ENCODE measurements at places on chromosomes 2 and 18.

- peak; percentile 41 for DNase-seq
Observed at GRCh38 chr2:187842978-187843847, 289.0 kb upstream of the TFPI start.

- no peak for DNase-seq
Observed at GRCh38 chr18:29823671-29824070, 1218.9 kb downstream of the DSC3 start.

GRCh38 chr2:238065071-238065846 lies 4.5 kb downstream of the SCLY start:
- no peak for DNase-seq

GRCh38 chr2:71281950-71282349 lies 49.6 kb upstream of the ZNF638 start:
- DNase-seq: no peak

GRCh38 chr2:7594211-7594610 lies 677.0 kb downstream of the RNF144A start:
- peak; percentile 88 for DNase-seq

GRCh38 chr2:231384970-231385369 lies 10.5 kb upstream of the B3GNT7 start:
- no peak for DNase-seq

GRCh38 chr2:143522699-143523098 lies 393.5 kb downstream of the ARHGAP15 start:
- no peak for DNase-seq

- DNase-seq: no peak
Observed at GRCh38 chr2:208354964-208355381, 51.6 kb upstream of the PTH2R start.

DNA sequence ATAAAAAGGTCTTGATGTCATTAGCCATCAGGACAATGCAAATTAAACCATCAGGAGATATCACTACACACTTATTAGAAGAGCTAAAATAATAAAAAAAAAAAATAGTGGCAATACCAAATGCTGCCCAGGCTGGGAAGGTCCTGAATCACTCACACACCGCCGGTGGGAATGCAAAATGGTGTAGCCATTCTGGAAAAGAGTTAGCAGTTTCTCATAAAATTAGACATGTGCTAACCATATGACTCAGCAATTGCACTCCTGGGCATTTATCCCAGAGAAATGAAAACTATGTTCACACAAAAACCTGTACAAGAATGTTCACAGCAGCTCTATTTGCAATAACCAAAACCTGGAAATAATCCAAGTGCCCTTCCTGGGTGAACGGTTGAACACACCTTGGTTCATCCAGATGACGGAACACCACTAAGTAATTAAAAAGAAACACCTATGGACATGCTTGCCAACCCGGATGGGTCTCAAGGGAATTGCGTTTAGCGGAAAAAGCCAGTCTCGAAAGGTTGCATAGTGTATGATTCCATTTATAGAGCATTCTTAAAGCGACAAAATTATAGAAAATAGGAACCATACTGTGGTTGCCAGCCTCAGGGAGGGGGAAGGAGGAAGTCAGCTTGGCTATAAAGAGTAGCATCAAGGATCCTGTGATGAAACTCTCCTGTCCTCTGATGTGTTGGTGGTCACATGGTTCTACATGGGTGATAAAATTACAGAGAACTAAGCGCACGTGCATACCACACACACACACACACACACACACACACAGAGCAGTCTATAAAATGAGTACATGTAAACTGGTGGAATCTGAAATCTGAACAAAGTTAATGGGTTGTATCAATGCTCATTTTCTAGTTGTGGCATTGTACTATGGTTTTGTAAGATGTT lies 4.6 kb downstream of the MBP start:
- peak; percentile 51 for DNase-seq

GRCh38 chr18:2889761-2890192 lies 43.0 kb downstream of the EMILIN2 start:
- no peak for DNase-seq

DNA sequence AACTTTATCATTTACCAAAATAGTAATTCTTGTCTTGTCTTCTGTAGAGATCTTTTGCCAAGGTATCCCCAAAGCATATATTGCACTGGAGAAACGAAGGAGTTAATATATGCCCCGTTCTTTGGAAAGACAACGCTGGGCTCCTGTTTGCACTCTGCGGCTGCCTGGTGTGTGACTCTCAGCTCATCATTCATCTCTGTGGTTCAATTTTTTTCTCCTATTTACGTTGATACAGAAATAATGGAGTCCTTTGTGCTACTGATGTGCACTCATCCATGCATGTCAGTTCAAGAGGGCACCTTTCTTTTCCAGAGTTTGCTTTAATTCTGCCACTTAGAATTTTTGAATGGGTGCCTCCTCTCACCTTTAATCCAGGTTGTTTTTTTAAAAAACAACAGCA lies 655.5 kb downstream of the DCDC2C start:
- DNase-seq: no peak

- DNase-seq: no peak
Observed at GRCh38 chr2:134282629-134283400, 28.9 kb downstream of the MGAT5 start.

GRCh38 chr18:77123320-77124231 lies 9.0 kb downstream of the MBP start:
- no peak for DNase-seq

DNA sequence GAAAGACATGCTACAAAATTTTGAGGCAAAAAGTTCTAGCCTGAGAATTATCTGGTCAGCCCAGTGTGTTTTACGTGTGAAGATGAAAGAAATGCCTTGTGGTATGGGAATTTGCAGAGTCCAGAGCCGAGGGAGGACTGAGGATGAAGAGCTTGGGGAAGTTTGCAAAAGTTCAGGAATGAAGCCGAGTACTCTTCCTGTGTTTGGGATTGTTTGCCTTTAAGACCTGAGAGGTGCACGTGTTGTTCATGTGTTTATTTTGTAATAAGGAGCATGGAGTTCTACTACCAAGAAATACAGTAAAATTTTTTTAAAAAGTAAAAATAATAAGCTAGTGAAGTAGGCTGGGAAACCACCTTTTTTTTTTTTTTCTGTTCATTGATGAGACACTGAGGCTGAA lies 14.8 kb downstream of the SETBP1 start:
- no peak for DNase-seq

GRCh38 chr2:232327105-232328031 lies 51.2 kb upstream of the ALPP start:
- peak; percentile 20 for DNase-seq

- no peak for DNase-seq
Observed at GRCh38 chr2:165390875-165391274, 78.6 kb upstream of the CSRNP3 start.

- no peak for DNase-seq
Observed at GRCh38 chr2:134372141-134372540, 118.3 kb downstream of the MGAT5 start.

GRCh38 chr2:97931118-97931857 lies 64.5 kb downstream of the TMEM131 start:
- DNase-seq: no peak

DNA sequence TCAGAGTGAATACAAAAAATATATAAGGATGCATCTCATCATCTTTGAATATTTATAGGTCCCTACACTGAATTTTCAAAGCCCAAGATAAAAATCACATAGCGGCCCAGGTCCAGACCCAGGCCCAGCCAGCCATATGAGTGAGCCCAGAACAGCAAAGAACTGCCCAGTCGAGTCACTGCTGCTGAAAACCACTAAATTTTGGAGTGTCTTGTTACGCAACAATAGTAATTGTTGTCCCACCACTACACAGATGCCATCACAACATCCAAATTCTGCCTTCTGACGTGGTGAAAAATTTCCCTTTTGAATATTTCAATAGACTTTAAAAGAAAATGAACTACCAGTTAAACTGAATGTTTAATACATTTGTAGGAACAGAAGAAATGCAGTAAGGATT lies 5.7 kb downstream of the C18orf32 start:
- DNase-seq: no peak

DNA sequence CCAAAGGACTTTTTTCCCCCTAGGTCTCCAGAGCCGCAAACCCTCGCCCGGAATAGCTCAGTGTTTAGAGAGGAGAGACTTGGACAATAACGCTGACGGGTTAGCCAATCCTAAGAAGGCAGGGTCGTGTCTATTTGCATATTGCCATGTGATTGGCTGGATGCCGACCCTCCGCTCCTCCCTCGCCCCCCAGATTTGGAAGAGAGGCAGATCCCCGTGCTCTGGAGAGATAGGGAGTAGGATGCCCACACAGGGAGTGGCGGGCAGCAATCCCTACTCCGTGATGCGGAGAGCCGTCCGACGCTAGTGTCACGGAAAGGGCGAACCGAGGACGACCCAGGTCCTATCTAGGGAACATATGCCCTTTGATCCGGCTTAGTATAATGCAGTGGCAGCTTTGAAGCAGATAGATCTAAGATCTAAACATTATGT lies 1.4 kb downstream of the WNT6 start:
- peak; percentile 97 for DNase-seq

GRCh38 chr18:58721566-58722239 lies 50.4 kb downstream of the MALT1 start:
- no peak for DNase-seq

- DNase-seq: no peak
Observed at GRCh38 chr2:148202237-148202636, 181.3 kb downstream of the MBD5 start.

GRCh38 chr2:196703695-196704094 lies 64.2 kb downstream of the CCDC150 start:
- DNase-seq: no peak

DNA sequence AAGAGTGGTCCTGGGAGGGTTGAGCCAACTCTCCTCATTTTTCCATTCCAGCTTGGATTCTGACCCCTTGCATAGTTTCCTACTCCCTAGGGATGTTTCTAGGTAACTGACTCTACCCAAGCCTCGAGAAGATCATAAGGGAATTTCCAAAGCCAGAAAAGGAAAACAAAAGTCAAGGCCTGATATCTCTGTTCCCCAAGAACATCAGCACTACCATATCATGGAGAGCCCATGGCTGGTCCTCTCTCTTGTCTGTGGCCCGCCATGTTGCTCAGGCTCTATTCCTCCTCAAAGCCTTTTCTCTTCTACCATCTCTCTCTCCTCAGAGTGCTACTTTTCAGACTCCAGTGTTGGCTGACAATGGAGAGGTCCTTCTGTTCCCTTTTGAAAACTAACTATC lies 99.6 kb upstream of the KLF7 start:
- no peak for DNase-seq

GRCh38 chr2:49032126-49032525 lies 122.2 kb downstream of the FSHR start:
- peak; percentile 19 for DNase-seq

- DNase-seq: no peak
Observed at GRCh38 chr2:44184106-44184505, 15.4 kb downstream of the PPM1B start.

GRCh38 chr2:216404010-216404618 lies 8.2 kb upstream of the SMARCAL1 start:
- DNase-seq: peak; percentile 32

DNA sequence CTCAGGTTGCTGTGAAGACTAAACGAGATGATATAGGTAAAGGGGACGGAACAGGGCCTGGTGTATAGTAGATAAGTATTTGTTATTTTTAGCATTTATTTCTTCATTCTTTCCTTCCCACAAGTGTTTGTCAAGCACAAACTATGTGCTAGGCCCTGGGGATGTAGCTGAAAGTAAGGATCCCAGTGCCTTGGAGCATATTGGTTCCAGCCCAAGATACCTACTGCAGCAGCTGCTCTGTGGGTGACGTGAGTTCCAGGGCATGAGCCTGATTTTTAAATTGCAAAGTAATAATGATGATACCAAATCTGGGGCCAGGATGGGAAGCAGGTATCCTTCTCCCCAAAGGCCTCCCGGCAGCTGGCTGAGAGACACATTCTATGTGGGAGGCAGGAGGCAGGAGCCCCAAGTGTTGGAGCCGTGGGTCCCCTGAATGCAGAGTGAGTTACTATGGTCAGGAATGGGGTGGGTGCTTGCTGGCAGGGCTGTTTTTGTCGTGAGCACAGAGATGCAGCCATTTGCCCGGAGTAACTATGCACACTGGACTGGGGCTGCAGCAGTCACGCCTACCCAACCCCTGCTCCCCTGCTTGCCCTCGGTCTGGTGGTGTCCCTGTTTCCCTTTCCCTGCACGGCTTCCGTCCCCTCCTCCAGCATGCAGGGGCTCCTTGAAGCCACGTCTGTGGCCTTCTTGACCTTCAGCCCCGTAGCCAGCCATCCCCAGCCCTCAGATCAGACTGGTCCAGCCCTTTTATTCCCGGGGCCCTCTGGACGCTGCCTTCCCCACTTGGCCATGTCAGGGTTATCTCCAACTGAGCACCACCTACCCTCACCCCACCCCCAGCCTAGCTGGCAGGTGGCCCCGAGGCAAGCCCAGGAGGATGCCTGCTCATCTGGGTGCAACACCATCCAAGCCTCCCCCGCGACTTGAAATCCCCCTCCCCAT lies 52.4 kb downstream of the INHBB start:
- no peak for DNase-seq

DNA sequence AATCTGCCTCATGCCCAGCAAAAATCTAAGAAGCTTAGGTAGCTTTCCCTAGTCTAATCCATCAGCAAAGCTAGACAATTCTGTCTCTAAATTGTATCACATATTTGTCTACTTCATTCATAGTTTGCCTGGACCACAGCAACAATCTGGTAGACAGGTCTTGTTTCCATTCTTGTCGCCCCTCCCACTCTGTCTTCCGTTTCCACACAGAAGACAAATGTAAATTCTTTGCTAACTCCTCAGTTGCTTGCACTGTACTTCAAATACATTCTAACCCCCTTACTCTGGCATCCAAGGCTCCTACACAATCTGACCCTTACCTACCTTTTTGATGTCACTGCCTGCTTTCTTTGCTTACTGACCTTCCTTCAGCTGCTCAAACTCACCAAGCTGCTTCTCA lies 40.1 kb downstream of the THUMPD2 start:
- DNase-seq: no peak

DNA sequence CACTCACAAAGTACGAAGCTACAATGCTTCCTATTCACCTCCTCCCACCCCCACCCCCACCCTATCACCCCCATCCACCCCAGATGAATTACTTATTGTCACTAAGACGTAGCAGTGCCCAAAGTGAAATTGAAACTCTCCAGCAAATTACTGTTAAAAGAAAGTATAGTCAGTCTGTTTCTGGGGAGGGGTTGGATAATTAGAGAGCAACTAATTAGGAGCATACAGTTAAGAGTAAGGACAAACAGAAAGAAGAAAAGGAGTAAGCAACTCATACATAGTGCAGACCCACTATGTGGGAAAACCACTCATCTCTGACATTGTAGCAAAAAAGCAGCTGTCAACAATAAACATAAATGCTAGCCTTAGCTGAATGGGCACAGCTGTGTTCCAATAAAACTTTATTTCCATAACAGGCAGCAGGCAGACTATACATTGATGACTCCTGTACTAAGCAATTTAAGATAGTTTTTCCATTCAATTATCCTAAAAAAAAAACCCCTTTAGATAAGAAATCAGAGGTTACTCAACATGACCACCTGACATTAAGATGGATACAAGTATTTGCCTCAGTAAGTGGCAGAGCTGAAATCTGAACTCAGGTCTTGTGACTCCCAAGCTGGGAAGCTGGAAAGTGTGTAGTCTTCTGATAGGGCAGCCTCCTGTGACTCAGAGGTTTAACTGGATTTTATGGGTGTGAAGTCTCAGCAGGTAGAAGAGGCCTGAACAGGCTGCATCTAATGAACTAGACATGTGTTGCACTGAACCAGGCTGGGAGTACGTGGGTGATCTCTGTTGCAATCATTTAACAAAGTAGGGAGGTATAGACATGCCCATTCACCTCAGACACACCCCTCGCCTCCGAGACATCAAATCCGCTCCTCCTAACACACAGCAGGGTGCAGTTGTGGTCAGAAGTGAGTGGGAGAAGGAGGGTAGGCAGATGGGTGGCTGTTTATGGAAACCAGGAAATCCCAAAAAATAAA lies 171.8 kb upstream of the KLF7 start:
- no peak for DNase-seq
